ENCODE measurements at places on chromosomes 2 and 18.

DNA sequence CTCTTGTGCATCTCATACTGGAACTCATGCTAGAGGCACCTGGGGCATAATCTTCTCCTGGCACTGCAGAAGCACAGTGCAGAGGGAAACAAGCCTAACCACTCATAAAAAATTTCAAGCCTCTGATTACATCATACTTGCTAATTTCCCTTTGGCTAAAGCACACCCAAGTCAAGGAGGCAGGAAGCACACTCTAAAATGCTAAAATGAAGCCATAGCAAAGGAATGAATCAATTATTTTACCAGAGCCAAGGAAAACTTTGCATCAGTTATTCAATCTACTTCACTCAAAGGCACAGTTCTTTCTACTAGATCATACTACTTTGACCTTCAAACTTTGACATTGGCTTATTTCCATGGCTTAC lies 79.6 kb upstream of the SPOPL start:
- no peak for DNase-seq

GRCh38 chr2:24435391-24436316 lies 55.4 kb upstream of the NCOA1 start:
- no peak for DNase-seq

DNA sequence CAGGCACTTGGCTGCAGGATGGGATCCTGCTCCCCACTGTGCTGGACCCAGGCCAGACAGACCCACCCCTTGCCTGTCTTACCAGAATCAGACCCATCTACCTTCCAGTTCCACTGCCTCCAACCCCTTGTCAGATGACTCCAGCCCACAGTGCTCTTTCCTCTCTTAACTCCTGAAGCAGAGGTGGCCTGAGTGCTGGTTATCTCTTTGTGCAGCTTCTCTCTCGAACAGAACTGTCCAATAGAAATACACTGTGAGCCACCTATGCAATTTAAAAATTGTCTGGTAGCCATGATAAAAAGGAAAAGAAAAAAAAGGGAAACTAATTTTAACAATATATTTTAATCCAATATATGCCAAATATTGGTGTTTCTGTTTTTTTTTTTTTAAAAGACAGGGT lies 160.2 kb upstream of the SMAD2 start:
- DNase-seq, result no peak

GRCh38 chr18:58991167-58991798 lies 126.6 kb downstream of the ZNF532 start:
- no peak for DNase-seq

DNA sequence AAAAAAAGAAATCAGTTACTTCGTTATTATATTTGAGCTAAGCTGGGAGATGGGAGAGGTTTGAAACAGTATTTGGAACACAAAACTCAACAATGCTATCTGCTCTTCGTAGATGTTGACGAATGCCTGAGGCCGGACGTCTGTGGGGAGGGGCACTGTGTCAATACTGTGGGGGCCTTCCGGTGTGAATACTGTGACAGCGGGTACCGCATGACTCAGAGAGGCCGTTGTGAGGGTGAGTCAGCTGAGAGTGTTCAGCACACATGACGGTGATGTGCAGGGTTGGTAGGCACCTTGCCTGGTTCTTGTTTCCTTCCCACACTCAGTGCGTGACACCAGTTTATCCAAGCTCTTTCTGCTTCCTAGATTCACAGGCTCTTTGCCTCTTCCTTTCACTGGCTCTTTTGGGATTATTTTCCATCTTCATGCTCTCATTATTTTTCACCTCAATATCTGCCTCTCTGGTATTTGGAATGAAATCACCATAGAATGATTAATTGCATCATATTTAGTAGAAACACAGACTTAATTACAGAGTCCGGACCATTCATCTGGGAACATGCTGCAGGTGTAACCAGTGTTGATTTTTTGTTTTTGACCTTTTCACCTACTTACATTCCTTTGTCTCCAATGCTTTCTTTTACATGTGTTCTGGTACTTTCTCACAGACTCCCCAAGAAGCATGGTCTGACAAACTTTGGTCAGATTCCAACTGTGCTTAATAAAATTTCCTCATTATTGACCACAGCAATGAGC lies 200.6 kb upstream of the RASGRP3 start:
- peak; percentile 2 for DNase-seq

DNA sequence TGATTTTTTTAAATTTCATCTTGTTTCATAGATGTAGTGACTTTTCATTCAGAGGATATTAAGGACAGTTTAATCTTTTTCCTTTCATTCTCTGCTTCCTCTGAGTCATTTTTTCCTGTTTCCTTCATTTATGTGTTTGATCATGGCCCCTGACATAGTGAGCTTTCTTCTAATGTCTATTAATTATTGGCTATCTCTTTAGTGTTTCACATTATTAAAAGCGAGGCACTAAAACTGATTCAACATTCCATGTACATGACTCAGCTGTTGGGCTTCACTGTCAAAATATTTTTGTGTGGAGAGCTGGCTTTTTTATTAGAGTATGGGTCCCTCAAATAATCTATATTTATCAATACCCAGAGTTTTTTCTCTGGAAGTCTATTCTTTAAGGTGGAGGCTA lies 125.8 kb downstream of the THSD7B start:
- no peak for DNase-seq

GRCh38 chr2:105324732-105325131 lies 4.8 kb downstream of the TGFBRAP1 start:
- no peak for DNase-seq

DNA sequence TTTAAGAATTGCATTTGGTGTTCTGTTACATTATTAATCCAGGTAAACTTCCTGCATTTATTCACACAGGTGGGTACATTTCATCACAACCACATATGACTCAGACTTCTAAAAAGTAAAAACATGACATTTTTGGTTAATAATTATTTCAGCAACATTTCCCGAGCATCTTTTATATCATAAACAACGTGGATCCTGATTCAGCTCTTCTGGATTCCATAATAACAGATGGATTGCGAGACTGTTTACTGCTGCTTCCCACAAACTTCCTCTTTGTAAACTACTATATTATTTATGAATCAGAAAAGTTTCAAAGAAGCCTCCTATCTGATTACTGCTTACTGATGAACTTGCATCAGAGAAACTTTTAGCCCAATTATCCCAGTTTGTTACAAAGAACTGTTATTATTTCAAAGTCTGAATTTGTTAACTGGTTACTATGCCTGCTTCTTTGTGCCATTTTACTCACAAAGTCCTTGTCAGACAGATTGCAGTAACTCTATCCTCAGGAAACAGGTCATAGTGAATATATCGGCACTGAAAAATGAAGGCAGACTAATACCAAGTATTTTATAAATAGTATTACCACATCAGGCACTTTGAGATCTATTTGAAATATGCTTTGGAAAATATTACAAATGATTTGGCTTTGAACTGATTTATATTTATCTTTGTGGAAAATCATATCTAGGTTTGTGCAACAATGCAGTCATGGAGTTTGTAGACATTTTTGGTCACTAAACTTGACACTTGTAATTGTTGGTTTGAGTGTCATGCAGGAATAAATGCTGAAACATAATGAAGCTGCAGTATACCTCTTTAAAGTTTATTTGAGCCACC lies 511.6 kb downstream of the PLCL1 start:
- no peak for DNase-seq

DNA sequence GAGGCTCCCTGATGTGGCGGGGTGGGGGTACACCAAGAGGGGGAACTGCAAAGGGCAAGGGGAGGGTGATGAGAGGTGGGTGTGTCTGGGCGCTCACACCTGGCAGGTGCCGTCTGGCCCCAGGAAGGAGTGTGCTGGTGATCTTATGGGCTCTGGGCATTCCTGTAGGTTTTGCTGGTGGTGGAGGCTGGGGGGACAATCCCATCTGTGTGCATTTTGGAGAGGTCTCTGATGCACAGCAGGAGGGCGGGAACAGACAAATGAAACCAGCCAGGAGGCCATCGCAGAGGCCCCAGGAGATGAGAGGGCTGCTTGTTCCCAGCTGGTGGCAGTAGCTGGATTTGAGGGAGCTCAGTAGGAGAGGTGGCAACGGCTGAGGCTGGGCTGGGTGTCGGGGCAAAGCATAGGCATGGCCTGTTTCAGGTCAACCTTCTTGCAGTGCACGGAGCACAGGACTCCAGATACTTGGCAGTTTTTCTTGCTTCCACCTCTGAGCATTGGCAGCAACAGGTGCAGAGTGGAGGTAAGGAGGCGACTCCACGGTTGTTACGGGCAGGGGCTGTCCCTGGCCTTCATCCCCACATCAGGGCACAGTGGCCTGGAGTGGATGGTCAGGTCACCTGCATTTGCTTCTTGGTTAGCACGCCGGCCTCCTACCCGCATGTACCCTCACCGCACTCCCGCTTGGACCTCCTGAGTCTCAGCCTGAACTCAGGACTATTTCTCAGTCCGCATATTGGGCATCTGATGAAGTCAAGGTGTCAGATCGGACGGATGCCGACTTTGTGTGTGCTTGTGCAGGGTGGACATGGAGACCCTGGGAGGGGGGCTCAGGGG lies 194.2 kb upstream of the HDAC4 start:
- DNase-seq, result no peak

DNA sequence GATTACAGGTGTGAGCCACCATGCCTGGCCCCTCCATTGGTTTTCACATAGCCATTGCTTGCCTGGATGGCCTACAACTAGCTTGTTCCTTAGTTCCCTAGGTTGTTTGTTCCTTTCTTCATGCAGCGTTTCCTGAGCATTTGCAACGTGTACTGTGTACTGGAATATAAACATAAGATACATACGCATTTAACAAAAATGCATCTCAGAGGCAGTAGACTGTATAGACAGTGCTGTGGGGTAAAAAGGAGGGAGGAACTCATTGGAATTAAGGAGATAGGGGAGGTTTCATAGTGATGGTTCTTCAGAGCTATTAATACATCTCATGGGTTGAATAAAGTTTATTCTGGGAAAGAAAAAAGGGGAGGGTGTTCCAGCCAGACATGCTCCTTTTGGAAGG lies 260.5 kb upstream of the RASGRP3 start:
- DNase-seq, result no peak

DNA sequence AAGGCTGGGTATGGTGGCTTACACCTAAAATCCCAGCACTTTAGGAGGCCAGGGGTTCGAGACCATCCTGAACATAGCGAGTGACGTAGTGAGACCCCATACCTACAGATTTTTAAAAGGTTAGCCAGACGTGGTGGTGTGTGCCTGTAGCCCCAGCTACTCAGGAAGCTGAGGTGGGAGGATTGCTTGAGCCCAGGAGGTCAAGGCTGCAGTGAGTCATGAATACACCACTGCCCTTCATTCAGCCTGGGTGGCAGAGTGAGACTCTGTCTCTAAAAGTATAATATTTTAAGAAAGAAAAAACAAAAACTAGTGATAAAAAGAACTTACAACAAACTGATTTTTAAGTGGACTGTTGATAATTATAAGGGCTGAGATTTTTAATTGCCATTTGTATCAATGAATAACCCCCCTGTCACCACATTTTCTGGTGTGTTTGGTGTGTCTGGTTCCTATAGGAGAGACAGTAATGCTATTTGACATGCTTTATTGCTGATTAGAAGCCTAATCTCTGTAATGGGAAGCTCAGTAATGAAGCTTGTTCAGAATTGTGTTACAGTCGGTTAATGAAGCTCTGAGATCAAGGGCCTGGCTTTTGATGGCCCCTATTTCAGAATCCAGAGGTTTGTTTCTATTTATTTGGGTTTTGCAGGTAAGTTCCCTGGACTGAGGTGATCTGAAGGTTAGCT lies 147.0 kb downstream of the NEDD4L start:
- DNase-seq, result no peak

GRCh38 chr2:217953011-217953481 lies 49.7 kb downstream of the TNS1 start:
- DNase-seq, result no peak

- DNase-seq, result no peak
These were observed 1.9 kb downstream of the DNMT3A start for GRCh38 chr2:25339791-25340180.

GRCh38 chr2:33068261-33068660 lies 121.5 kb downstream of the LTBP1 start:
- no peak for DNase-seq

DNA sequence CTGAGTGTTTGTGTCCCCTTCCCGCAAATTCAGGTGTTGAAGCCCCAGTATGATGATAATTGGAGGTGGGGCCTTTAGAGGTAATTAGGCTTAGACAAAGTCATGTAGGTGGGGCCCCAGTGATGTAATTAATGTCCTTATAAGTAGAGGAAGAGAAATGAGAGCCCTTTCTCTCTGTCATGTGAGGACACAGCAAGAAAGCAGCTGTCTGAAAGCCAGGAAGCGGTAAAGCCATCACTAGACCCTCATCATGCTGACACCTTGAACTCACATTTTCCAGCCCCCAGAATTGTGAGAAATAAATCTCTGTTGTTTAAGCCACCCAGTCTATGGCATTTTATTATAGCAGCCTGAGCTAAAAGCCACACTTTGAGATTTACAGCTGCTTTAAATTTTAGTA lies 1580.0 kb downstream of the LRP1B start:
- no peak for DNase-seq

- no peak for DNase-seq
These were observed 208.4 kb downstream of the RAD51AP2 start for GRCh38 chr2:17309741-17310339.

- no peak for DNase-seq
These were observed 62.4 kb downstream of the TXNL1 start for GRCh38 chr18:56575819-56576663.

GRCh38 chr2:223720367-223720766 lies 117.0 kb downstream of the AP1S3 start:
- DNase-seq, result no peak

GRCh38 chr2:23486684-23487075 lies 101.7 kb downstream of the KLHL29 start:
- no peak for DNase-seq

- DNase-seq, result no peak
These were observed 207.2 kb downstream of the RND3 start for GRCh38 chr2:150280231-150280630.

GRCh38 chr2:207417301-207417718 lies 112.5 kb upstream of the CREB1 start:
- no peak for DNase-seq

- DNase-seq, result no peak
These were observed 277.7 kb upstream of the FBXO11 start for GRCh38 chr2:48183991-48184390.

Data from stimulated activated CD4-positive, alpha-beta T cell treated with anti-CD3 and anti-CD28 coated beads, Interleukin-1b, Interleukin-23, amount 100 ng/mL, for 4 hours (primary cell).